Activated CD8-positive, alpha-beta T cell treated with anti-CD3 and anti-CD28 coated beads for 36 hours (primary cell): ENCODE measurements at places on chromosomes 6 and 20.
A peak's percentile ranks its signal among the peaks of the same experiment; 100 is the strongest.

- DNase-seq = no peak
These were observed 26.0 kb downstream of the FAM229B start for GRCh38 chr6:112113431-112113830.

- DNase-seq = peak; percentile 65
These were observed 25.7 kb upstream of the BTBD3 start for GRCh38 chr20:11891776-11892545.

DNA sequence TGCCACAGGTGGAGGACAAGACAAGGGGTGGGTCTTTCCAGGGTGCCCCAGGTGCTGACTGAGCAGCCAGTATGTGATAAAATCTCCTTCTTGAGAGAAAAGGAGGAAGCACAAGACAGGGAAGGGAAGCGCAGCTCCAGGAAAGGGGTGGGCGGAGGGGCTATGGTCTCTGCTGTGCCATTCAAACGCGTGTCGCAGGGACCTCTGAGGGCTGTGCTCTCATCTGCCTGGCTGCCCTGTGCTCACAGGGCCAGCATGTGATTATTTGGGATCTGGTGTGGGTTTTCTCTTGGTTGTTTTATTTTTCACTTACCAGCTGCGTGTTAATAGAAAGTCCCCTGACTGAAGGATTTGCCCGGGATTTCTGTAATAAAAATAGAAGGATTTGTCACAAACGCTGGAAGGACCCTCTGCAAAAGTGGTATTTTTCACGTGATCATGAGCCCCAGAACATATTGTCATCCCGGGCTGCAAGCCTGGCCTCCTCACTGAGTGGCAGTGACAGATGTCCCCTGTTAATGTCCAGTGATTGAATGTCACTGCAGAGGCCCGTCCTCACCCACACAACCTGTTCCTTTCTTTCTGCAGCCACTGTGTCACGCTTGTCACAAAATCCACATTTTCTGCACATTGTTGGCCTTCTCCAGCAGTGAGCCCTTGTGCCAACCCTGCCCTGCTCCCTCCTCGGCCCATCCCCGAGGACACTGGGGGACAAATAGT lies 35.0 kb upstream of the VSX1 start:
- no peak for DNase-seq

DNA sequence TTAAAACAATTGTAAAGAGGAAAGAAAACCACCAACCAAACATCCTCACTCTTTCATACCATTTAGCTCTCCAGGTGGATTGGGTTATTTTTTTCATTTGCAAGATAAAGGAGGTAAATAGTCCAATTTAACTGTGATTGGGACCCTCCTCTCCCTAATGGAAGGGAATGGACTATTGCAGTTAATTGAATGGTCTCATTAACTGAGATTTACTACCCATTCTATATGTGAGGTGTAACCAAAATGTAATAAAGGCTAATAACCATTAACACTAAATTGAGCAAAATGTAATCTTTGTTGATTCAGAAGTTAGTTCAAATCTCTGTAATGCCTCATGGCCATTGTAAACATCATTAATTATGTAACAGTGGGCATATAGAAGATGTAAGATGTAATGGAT lies 105.0 kb downstream of the KLHL32 start:
- no peak for DNase-seq

GRCh38 chr6:93036835-93037234 lies 382.5 kb downstream of the EPHA7 start:
- DNase-seq = no peak

GRCh38 chr20:19384940-19385339 lies 172.5 kb downstream of the SLC24A3 start:
- no peak for DNase-seq

GRCh38 chr6:46973029-46973428 lies 51.3 kb upstream of the ADGRF5 start:
- no peak for DNase-seq

- DNase-seq = peak; percentile 39
These were observed 168.9 kb upstream of the CENPW start for GRCh38 chr6:126170978-126171382.

- peak; percentile 25 for DNase-seq
These were observed 1.3 kb upstream of the DDR1 start for GRCh38 chr6:30882759-30883684.

GRCh38 chr6:97412511-97412910 lies 129.5 kb upstream of the MMS22L start:
- DNase-seq = no peak

- DNase-seq = no peak
These were observed 1.8 kb downstream of the KCNK5 start for GRCh38 chr6:39227476-39227875.

- no peak for DNase-seq
These were observed 20.6 kb downstream of the OLIG3 start for GRCh38 chr6:137473598-137473997.

- no peak for DNase-seq
These were observed 331.5 kb upstream of the NOX3 start for GRCh38 chr6:155787168-155787567.

DNA sequence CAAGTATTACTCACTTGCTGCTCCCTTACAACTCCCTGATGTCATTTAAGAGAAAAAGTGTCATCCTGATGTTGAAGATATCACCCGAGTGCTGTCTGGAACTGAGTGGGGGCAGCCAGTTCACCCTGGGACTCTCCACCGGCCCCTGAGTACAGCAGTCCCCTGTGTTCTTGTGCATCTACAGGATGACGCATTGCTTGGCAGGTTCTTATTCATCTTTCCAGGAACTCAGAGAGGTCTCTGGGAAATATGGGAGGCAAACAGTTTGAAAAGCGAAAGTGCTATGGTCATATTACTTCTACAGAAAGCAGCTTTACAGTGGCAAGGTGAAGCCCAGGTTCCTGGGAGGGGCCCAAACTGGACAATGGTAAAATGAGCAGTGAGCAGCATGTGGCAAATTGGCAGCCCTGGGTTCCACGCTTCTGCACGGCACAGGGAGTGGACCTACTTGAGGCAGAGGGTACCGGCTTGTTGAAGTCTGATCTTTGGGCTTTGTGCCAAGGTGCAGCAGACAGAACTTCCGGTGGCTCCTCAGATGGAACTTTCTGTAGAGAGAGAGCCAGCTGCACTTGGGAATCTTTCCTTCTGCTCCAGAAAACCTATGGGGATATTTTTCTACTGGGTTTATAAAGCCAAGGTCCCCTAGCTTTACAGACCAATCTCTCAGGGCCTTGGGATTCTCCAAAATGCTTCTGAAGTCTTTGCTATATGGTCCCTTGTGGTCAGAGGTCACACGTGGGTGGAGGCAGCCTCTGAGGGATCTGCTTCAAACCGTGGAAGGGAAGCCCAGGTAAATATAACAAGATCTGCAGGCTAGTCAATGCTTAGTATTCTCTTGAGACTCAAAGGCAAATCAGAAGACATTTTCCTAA lies 128.3 kb downstream of the MAP3K7 start:
- DNase-seq = peak; percentile 93

GRCh38 chr6:5325173-5325572 lies 63.9 kb downstream of the FARS2 start:
- DNase-seq = no peak

DNA sequence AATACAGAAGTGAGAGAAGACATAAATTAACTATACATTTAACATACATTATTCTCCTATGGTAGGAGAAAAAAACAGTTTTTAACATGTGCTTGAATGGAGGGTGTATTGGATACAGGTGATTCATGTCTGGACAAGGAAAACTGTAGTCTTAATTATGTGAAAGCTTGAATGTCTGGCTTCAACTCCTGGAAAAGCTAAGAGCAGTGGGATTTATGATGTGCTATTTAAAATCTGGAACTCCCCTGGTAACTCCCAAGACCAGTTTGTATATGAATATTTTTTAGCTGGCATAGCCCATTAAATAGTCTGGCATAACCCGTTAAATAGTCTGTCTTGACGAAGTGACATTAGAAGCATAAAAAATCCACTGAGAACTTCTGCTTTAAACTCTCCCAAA lies 410.0 kb upstream of the PTCHD4 start:
- DNase-seq = no peak

DNA sequence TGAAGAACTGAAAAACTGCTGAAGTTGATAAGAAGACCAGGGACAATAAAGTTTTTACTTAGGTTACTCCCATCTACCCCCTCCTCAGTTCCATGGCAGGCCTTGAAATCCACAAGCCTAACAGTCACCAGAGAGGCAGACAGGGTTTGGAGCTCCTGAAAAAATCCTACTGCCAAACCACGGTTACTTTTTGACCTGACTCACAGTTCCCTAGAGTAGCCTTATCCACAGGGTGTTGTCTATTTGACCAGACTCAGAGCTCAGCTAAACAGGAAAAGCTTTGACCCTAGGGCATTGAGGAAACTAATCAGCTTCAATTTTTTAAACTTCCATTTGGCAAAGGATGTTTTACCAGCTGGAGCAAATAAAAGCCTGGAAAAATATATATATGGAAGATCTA lies 257.7 kb upstream of the NT5E start:
- DNase-seq = no peak

- DNase-seq = no peak
These were observed 125.1 kb upstream of the BTBD3 start for GRCh38 chr20:11792568-11792953.

DNA sequence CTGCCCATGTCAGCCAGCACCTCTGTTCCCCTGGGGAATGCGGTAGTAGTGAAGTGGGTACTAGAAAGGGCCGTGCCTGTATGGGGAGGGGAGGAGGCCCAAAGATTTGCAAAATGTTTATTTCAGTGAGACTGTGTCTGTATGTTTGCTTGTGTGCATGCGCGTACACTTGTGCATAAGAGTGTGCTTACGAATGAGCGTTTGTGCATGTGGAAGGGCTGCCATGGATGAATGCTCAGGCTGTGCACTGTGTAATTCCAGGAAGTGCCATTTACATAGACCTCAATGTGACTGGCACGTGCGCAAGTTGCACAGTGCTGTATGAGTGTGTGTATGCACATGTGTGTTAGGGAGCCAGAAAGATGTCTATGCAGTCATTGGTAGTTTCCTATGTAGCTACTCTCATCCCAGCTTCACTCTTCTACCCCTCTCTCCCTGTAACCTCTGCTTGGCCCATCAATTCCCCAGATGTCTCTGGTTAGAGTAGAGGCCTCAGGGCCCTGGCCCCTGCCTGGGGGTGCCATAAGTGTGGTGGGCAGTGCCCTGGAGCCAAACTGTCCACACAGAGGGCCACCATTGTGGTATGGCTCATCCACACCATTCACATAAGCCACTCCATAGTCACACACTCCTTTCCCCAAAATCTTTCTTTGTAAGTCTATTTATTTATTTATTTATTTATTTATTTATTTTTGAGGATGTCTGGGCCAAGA lies 26.8 kb upstream of the SLC22A7 start:
- DNase-seq = no peak

DNA sequence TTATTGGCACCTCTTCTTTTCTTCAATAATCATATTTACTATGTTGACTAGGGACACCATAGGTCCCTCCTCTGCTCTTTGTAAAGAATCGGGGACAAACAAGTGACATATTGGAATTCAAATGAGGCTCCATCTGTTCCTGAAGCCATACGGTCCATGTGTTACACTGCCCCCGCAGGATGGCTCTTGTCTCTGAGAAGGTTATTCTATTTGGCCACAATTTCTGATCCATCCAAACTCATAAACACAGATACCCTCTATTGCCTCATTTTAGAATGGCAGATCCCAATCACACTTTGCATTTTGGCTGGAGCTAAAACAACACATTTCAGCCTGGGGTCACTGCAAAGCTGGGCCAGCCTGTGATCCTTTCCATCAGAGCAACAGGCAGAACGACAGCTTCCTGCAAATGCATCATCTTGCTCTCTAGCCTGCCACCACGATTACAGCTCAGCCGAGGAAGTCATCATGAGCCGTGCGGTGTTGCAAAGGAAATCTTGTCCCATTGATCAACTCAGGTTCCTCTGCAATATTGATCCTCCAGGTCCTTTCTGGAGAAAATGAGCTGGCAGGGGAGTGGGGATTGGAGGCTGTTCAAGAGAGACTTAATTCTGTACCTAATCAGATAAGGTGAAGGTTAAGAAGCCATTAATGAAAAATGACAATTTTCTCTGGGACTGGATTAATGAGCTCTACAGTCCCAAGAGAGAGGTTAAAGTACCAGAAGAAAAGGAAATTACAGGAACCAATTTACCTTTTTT lies 73.1 kb downstream of the AGPAT4 start:
- no peak for DNase-seq

GRCh38 chr6:87481931-87482330 lies 9.2 kb downstream of the SLC35A1 start:
- DNase-seq = no peak

DNA sequence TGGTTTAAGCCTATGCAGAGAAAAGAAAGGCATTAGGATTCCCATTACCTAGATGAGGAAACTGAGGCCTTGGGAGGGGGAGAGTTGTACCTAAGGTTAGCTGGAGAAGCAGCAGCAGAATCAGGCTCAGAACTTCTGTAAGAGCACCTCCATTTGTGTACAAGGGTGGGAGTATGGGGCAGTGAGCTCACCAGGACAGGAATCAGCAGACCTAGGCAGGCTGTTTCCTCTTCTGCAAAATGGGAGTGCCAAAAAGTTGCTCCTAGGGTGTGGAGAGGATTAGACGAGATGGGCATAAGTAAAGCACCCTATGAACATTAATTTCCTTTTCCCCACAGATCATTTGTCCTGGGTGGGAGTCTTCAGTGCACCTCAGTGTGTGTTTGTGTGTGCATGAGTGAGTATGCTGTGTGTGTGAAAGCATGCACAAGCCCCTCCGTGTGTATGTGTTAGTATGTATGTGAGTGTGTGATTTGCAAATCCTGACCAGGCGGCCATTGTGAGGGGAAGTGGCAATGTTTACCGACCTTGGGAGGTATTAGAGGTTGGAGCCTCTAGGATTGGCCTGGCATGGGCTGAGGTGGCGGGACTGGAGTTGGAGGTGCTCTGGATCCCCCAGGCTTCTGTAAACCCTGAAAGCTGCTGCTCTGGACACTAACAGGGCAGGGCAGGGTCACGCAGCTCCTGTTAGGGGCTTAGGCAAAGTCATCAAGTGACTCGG lies 78.8 kb downstream of the VEGFA start:
- DNase-seq = no peak

- DNase-seq = no peak
These were observed 18.6 kb downstream of the CMTR1 start for GRCh38 chr6:37451441-37452193.

DNA sequence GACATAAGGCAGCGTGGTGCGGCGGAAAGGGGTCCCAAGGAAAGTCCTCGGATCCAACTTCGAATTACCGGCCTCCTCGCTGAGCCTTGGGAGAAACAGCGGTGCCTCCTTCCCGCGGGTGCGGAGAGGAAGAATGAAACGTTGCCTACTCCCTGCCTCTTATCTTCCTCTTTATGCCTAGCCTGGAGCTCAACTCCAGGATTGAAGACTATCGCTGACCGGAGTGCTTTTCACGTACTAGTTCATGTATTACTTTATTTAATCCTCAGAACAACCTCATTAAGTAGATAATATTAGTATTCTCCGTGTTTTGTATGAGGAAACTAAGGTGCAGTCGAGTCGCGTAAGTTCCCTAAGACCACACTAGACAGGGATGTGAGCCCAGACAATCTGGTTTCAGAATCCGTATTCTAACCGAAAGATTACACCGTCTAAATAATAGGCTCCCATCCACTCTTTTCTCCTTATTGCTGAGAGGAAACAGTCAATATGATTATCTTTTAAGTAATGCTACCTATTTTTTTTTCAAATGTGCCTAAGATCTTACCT lies 793 bp upstream of the PDSS2 start:
- no peak for DNase-seq
